ENCODE measurements at places on chromosomes 3 and 15. TPM values are rescaled to one million over a fixed set of nuclear protein-coding genes. Genes with fewer than 3 reads are reported as not detected.

GRCh38 chr15:65258375-65259262 lies 28.1 kb downstream of the PARP16 start:
- peak; percentile 73 for DNase-seq

DNA sequence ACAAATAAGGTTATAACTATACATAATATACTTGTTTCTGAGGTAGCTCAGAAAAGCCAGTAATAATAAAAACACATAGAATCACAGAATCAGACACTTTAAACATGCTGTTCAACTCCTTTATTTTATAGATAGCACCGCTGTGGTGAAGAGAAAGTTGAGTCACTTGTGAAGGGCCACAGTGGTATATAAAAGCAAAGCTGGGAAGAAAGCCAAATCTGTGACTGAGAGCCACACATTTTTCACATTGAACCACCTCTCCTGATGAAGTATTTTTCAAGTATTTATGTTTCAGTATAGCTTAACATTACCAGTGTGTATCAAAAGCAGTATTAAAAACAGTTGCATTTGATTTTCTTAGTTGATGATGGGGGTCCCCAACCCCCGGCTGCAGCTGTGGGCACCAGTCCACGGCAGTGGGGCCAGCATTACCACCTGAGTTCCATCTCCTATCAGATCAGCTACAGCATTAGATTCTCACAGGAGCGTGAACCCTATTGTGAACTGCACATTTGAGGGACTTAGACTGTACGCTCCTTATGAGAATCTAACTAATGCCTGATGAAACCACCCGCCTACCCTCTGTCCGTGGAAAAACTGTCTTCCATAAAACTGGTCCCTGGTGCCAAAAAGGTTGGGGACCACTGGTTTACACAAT lies 46.2 kb downstream of the TBL1XR1 start:
- peak; percentile 93 for DNase-seq

GRCh38 chr3:118529554-118529953 lies 505.1 kb downstream of the IGSF11 start:
- DNase-seq, result no peak

- DNase-seq, result no peak
Observed at GRCh38 chr3:134655706-134656105, 4.9 kb upstream of the KY start.

DNA sequence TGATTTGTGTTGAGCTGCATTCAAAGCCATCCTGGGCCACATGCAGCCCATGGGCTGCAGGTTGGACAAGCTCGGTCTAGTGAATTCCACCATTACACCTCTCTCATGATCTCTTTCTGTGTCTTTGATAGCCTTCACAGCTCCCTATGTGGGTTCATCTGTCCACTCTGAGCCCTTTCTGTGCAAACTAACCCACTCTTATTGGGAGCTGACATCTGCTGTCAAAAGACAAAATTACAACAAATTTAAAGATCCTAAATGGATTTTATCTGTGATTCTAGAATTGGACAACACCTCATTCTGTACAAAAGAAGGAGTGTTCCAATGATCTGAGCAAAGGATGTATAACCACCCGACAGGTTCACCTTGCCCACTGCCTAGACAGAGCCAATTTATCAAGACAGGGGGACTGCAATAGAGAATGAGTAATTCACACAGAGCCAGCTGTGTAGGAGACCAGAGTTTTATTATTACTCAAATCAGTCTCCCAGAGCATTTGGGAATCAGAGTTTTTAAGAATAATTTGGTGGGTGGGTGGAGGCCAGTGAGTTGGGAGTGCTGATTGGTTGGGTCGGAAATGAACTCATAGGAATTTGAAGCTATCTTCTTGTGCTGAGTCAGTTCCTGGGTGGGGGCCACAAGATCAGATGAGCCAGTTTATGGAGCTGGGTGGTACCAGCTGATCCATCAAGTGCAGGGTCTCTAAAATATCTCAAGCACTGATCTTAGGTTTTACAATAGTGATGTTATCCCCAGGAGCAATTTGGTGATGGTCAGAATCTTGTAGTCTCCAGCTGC lies 2.6 kb upstream of the XYLB start:
- peak; percentile 33 for DNase-seq

GRCh38 chr15:99917252-99917651 lies 184.0 kb upstream of the LYSMD4 start:
- DNase-seq, result no peak

DNA sequence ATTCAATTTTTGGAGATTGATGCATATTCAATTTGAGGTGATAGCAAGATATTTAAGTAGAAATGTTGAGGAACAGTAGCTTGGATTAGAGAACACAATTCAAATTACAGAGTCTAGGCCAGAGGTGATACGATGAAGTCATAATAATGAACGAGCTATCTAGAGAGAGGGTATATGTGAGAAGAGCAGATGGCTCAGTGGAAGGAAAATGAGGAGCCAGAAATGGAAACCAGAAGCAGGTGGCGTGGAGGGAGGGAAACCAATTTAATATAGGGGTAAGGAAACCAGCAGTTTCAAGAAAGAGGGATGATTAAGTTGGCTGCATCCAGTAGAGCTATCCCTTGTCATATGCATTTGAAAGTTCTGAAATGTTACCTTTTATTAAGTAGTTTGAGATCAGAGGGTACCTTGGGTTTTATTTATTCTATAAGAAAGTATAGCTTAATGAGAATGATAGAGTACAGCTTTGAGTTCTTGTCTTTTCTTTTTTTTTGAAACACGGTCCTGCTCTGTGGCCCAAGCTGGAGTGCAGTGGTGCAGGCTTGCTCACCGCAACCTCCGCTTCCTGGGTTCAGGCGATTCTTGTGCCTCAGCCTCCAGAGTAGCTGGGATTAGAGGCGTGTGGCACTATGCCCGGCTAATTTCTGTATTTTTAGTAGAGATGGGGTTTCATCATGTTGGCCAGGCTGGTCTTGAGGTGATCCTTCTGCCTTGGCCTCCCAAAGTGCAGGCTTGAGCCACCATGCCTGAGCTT lies 22.1 kb downstream of the NCK1 start:
- DNase-seq, result no peak

DNA sequence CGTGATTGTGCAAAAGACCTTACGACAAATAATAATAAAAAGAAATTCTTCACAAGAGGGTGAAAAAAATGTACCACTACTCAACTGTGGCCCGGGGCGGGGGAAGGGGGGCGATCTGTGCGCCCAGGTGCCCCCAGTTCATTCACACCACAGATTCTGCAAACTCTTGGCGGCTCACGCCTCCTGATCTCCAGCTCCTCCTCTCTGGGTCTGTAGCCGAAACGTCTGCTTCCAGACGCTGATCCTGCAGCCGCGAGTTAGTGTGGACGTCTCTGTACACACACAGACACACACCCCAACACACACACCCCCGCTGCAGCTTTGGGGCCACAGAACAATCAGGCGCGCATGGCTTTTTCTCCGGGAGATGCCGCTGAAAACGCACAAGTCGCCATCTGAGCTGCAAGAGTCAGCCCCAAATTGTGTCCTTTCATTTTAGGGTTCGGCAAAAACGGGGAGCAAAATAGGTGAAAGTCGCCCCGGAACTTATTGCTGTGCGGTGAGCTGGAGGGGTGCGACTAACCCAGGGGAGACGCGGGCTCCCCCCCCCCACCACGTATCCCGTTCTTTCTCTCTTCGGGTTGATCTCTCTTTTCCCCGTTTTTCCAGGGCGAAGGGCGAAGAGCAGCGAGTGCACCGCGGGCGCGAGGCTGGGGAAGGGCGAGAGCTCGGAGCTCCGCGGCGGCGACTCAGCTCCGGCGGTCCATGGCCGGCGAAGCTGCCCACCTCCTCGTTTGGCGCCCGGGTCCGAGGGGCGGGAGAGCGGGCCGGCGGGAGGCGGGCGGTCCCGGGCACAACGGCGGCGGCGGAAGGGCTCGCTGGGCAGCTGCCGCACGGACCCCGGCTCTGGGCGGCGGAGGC lies 505 bp upstream of the WNT5A start:
- peak; percentile 83 for DNase-seq

GRCh38 chr15:90232196-90232595 lies 1.5 kb downstream of the CIB1 start:
- DNase-seq, result no peak

DNA sequence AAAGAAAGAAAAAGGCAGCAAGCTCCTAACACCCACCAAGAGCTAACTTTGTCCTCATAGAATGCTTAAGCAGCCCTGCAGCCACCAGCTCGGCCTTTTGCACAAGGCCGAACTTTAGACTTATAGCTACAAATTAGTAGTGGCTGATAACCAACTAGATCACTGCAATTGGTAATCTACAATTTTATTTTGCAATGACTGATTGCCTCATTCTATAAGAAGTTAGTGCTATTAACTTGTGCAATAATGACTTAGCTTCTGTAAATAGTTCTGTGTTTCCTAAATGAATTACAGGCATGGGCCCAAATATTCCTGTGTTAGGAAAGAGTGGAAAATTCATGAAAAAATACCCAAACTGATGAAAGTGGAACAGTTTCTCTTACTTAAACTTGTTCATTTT lies 284.8 kb upstream of the CFAP20DC start:
- no peak for DNase-seq

ROPN1 gene
- not detected for total RNA-seq

ANKUB1 gene
- total RNA-seq, result not detected

SUSD5 gene
- total RNA-seq, result 2.3 TPM
